Stimulated activated CD4-positive, alpha-beta T cell treated with anti-CD3 and anti-CD28 coated beads, Interleukin-15, amount 100 ng/mL, for 24 hours (primary cell): ENCODE measurements at places on chromosomes 1 and 21.

- no peak for DNase-seq
These were observed 53.1 kb downstream of the PHC2 start for GRCh38 chr1:33377756-33378155.

GRCh38 chr1:7568901-7569524 lies 202.1 kb upstream of the VAMP3 start:
- DNase-seq = no peak

DNA sequence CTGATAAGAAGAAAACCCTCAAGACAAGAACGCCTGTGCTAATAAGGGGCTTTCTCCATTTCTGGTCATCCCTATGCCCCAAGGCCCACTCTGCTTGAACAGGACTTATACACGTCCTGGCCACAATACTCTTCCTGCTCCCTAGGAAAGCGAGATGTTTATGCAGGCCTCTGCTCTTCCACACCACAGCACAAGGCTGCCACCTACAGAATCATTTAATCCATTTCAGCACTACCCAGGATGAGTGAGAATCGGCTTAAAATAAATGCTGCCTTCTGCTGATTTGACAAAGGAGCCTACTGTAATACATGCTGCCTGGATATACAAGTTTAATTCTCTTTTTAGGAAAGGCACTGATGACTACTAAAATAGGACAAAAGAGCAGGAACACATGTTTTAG lies 29.4 kb downstream of the FRRS1 start:
- DNase-seq = no peak

DNA sequence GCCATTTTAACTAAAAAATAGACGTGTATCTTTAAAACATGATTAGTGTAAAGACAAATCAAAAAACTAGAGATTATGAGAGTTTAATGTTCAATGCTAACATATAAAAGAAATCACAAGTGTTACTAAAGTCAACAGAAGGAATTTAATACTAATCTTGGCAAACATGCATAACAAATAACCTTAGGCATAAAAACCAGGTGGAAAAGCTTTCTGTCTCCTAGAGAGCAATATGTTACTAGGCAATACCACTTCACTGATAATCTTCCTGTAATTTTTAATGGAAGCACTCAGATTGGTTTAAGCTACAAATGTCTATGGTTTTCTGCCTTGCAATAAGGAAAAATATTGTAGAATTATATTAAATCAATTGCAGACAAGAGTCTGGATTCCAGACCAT lies 121.9 kb downstream of the NME7 start:
- DNase-seq = no peak
